ENCODE measurements at places on chromosomes 1 and 21.

DNA sequence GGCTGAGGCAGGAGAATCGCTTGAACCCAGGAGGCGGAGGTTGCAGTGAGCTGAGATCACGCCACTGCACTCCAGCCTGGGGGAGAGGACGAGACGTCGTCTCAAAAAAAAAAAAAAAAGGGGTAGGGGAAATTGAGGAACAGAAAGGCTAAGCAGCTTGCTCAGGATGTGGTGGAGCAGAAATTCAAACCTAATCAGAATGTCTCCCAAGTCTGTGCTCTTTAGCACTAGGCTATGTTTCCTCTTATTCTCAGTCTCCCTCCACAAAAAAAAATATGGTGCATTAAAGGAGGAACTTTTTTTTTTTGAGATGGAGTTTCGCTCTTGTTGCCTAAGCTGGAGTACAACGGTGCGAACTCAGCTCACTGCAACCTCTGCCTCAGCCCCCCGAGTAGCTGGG is 114.2 kb downstream of the SLC16A1 start:
- DNase-seq: no peak

DNA sequence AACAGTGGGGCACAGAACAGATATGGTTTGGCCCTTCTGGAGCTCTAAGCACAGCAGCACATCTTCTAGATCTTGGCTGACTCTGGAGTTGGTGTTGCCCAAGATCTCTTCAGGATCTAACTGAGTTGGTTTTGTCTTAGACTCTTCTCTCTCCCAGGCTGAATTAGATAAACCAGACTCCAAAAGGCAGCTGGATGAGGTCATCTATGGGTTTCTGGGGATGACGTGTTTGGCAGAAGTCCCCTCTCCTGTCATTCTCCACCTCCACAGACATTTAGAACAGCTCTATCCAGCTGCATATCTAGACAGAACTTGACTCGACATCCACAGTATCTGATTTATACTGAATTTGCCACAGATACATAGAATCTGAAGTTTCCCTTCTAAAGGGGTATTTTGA is 75.3 kb downstream of the ST6GALNAC5 start:
- DNase-seq: no peak

DNA sequence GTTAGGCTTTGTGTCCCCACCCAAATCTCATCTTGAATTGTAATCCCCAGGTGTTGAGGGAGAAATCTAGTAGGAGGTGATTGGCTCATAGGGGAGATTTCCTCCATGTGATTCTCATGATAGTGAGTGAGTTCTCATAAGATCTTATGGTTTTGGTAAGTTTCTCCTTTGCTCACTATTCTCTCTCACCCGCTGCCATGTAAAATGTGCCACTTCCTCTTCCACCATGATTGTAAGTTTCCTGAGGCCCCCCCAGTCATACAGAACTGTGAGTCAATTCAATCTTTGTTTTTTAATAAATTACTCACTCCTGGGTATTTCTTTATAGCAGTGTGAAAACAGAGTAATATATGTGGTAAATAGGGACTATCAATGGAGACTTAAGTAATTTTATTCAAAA is 434.5 kb upstream of the OLFM3 start:
- DNase-seq: no peak

- DNase-seq: no peak
Observed at GRCh38 chr21:44074315-44074958, 32.8 kb upstream of the PWP2 start.

GRCh38 chr1:38118976-38119375 is 72.4 kb upstream of the POU3F1 start:
- DNase-seq: no peak

DNA sequence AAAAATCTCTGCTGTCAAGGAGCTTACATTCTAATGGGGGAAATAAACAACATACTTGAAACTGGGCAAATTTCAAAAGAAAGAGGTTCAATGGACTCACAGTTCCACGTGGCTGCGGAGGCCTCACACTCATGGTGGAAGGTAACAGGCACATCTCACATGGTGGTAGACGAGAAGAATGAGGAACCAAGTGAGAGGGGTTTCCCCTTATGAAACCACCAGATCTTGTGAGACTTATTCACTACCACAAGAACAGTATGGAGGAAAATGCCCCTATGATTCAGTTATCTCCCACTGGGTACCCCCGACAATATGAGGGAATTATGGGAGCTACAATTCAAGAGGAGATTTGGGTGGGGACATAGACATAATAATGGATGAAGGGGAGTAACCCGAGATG is 226.4 kb downstream of the ZP4 start:
- no peak for DNase-seq
